ENCODE measurements at places on chromosomes 12 and 14. TPM values are rescaled to one million over a fixed set of nuclear protein-coding genes. Genes with fewer than 3 reads are reported as not detected.

Gene RNFT2
- total RNA-seq: 0.89 TPM

GRCh38 chr14:102049258-102050025, 37.4 kb downstream of the HSP90AA1 start:
- no peak for DNase-seq

Gene BATF
- 1.4 TPM for total RNA-seq

GRCh38 chr12:114848666-114849065, 164.7 kb upstream of the TBX3 start:
- no peak for DNase-seq

DNA sequence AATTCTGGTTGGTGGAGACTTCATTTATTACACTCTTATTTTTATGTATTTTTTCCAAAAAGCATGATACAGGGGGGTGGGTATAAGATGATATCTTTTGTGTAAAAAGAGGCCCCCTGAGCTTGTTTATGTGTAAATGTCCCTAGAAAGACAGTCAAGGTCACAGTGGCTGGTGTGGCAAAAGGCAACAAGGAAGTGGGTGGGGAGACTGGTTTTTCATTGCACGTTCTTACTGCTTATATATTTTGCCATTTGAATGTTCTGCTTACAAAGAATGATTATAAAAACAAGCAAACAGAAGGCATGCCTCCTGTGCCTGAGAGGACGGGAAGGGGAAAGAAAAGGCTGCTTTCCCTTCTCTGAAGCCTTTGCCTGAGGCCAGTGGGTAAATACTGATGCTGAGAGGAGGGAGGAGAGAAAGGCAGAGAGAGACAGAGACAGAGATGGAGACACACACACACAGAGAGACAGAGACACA, 24.1 kb upstream of the ADIPOR2 start:
- no peak for DNase-seq

- no peak for DNase-seq
These were observed 141.1 kb downstream of the NDUFA12 start for GRCh38 chr12:94862421-94862820.

DNA sequence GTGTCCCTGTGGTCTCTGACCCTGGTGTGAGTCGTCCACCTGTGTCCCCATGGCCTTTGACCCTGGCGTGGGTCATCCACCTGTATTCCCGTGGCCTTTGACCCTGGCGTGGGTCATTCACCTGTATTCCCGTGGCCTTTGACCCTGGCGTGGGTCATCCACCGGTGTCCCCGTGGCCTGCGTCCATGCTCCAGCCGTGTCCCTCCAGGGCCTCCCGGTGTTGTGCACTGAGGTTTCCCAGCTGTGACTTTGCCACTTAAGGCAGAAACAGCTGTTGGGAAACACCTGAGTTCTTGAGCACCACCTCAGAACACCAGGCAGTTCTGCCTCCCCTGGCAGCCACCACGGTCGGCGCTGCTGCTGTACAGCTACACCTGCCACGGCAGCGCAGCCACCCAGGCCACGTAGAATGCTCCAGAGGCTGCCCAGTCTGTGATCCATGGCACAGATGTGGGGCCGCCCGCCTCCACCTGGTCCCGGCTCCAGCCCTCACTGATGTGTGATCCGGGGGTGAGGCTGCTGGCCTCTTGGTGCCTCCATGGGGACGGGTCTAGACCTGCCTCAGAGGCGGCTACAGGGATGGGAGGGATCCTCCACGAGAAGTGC, 69.1 kb upstream of the GALNT9 start:
- DNase-seq: no peak

Gene LTBR
- 63.6 TPM for total RNA-seq

Gene MORN3
- 0.35 TPM for total RNA-seq

- no peak for DNase-seq
These were observed 48.6 kb upstream of the TBX3 start for GRCh38 chr12:114732426-114733030.

- DNase-seq: no peak
These were observed 10.6 kb upstream of the NCOR2 start for GRCh38 chr12:124577986-124578385.

GRCh38 chr12:132747395-132747794, 14.2 kb downstream of the ANKLE2 start:
- no peak for DNase-seq

DNA sequence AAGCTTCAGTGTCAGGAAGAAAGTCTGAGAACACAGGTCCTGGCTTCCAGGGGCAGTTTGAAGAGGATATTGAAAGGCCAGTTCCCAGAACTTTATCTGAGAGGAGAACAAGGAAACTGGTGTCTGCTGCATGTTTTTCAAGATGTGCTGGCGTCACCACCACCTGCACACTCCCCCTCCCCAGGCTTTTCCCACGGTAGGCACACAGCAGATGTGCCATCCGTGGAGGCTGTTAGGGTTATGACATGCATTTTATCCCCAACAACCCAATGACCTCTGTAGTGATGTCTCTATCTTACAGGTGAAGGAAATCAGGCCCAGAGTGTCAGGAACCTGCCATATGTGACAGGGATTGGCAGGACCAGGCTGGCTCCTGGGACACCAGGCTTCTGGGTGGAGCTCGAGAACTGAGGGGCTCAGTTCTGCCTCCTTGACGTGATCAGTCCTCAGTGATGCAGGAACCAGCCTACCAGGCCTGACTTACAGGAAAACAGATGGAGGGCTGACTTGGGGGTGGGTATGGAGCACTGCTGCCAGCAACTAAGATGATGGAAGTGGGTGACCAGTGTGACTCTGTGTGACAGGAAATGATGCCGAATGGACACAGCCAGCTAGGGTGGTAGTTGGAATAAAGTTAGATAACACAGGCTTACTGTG, 16.8 kb downstream of the SLC25A47 start:
- DNase-seq: peak; percentile 42

DNA sequence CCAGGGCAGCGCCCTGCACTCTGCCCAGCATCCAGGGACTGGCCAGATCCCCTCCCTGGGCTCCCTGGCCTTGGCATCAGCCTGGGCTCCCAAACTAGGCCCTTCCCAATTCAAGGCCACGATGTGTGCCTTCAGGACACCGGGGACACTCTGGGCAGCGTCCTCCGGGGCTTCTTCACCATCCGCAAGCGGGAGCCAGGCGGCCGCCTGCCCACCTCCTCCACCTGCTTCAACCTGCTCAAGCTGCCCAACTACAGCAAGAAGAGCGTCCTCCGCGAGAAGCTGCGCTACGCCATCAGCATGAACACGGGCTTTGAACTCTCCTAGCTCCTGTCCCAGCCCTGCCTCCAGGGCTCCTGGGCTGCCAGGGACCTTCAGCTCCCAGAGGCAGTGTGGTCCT, 38.8 kb downstream of the MMAB start:
- DNase-seq: no peak

DNA sequence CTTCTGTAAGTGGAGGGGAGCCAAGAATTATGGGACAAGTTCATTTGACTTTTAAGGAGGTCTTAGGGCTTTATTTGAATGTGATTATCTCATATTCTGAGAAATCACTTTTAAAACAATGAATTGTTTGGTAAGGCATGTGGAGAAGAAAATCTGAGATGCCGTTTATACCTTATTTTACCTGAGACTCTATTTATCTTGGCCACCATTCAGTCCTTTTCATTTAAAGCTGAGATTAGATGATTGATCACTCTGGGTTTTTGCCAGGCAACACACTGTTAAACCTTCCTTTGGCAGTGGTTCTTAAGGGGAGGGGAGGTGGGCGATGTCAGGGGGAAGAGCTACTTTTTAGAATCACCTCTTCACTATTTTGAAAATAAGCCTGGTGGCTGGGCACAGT, 11.4 kb downstream of the CAND1 start:
- DNase-seq: no peak

- peak; percentile 66 for DNase-seq
These were observed 102.8 kb upstream of the TMCC3 start for GRCh38 chr12:94753036-94753679.

GRCh38 chr14:95326987-95327386, 7.3 kb upstream of the CLMN start:
- DNase-seq: no peak

DNA sequence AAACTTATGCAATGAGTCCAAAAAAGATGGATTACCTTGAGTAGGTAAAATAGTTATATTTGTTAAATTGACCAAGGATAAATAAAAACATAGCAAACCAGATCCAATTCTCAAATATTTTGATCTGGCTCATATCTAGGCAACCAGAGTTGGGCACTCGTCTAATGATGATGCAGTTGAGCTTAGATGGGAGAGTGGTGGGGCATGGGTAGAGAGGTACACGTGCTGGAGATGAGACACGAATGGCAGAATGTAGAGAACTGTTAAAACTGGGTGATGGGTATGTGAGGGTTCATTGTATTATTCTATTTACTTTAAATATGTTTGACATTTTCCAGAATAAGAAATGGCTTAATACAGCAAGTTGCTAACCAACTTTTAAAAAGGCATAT, 7.6 kb upstream of the RNF34 start:
- DNase-seq: no peak

GRCh38 chr12:26556916-26557315, 276.1 kb downstream of the ITPR2 start:
- no peak for DNase-seq

Gene VWF
- 189 TPM for total RNA-seq

Gene FOXG1
- not detected for total RNA-seq

GRCh38 chr12:81395431-81395830, 317.6 kb downstream of the ACSS3 start:
- DNase-seq: no peak

DNA sequence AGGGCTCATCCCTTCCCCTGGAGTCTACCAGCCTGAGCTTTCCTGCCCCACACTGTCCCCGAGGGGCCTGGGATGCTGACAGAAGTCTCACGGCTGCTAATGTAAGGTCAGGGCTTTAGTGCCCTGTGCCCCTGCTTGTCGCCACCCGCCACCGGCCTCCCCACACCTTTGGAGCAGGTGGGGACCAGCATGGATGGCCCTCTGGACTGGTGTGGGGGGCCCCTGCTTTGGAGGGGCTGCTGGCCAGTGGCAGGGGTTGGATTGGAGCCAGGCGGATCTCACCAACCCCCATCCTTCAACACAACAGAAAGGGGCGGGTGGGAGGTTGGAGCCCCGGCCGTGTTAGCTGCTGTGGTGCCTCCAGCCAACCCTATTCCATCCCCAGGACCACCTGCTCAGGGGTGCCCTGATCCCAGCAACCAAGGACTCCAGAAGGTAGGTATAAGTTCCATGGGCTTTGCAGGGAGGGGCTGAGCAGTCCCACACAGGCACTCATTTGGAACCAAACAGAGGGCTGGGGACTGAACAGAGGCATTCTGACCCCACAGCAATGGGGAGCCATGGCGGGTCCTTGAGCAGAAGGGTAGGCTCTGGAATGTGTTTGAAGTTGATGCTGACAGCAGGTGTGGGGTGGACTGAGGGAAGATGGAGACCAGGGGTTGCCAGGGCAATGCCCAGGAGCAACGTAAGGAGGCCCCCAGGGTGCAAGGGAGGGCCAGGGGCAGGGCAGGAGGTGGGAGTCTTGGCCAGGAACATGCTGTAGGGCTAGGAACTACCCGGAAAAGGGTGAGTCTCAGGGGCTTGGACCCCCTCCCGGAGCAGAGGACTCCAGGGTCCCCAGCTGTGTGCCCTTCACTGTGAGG, 145.1 kb upstream of the C14orf180 start:
- peak; percentile 52 for DNase-seq

GRCh38 chr14:61730756-61731373, 31.4 kb upstream of the SNAPC1 start:
- DNase-seq: no peak

DNA sequence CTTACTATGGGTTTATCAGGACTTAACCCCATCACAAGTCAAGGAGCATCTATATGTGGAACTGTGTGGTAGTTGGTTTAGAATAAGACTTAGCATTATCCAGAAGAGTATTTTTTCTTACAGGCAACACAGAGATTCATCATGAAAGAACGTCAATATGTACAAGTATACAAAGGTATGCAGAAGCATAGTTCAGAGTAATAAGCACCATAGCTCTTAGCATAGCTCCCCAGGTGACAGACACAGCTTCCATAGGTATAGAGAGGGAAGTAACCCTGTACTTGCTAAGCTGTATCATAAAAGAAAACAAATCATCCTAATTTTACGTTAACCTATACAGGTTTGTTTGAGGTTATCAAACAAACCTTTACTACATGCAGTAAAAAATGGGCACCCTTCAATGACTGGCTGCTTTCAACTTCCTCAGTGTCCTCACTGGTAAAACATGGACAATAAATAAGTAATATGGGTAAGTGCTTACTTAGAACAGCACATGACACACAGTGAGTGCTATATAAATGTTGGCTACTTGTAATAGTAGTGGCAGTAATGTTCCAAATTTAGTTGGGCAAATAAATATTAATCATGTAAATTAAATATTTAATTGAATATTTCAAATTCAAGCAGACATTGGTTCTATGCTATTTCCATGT, 50.9 kb downstream of the PTPN21 start:
- no peak for DNase-seq

- DNase-seq: no peak
These were observed 14.6 kb downstream of the GTF2A1 start for GRCh38 chr14:81206115-81206514.

- no peak for DNase-seq
These were observed 137.6 kb upstream of the AEBP2 start for GRCh38 chr12:19301688-19302087.

- no peak for DNase-seq
These were observed 27.6 kb downstream of the JAG2 start for GRCh38 chr14:105141026-105141425.

DNA sequence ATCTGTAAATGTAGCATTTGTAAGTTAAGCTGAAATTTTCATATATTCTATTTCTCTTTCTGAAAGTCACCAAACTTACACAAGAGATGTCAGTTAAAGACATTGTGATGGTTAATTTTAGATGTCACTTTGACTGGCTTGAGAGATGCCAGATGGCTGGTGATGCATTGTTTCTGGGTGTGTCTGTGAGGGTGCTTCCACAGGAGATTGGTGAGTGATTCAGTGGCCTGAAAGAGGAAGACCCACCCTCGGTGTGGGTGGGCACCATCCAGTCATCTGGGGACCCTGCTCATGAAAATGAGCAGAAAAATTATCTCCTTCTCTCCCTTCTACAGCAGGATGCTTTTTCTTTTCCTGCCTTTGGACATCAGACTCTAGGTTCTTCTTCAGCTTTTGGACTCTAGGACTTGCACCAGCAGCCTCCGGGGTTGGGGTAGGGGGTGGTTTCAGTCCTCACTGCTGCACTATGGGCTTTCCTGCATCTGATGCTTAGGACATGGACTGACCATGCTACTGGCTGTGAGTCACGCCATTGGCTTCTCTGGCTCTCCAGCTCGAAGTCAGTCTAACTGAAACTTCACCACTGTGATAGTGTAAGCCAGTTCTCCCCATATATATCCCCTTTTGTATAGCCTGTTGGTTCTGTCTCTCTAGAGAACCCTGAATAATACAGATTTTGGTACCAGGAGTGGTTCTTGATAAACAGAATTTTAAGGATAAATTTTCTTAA, 20.9 kb downstream of the PDE6H start:
- no peak for DNase-seq
